ENCODE measurements at places on chromosomes 2 and 18.

DNA sequence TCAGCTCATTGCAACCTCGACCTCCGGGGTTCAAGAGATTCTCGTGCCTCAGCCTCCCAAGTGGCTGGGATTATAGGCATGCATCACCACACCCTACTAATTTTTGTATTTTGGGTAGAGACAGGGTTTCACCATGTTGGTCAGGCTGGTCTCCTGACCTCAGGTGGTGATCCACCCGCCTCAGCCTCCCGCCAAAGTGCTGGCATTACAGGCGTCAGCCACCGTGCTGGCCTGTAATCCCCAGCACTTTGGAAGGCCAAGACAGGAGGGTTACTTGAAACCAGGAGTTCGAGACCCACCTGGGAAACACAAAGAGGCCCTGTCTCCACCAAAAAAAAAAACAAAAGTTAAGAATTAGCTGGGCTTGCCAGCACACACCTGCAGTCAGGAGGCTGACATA lies 18.5 kb downstream of the USP34 start:
- no peak for DNase-seq

DNA sequence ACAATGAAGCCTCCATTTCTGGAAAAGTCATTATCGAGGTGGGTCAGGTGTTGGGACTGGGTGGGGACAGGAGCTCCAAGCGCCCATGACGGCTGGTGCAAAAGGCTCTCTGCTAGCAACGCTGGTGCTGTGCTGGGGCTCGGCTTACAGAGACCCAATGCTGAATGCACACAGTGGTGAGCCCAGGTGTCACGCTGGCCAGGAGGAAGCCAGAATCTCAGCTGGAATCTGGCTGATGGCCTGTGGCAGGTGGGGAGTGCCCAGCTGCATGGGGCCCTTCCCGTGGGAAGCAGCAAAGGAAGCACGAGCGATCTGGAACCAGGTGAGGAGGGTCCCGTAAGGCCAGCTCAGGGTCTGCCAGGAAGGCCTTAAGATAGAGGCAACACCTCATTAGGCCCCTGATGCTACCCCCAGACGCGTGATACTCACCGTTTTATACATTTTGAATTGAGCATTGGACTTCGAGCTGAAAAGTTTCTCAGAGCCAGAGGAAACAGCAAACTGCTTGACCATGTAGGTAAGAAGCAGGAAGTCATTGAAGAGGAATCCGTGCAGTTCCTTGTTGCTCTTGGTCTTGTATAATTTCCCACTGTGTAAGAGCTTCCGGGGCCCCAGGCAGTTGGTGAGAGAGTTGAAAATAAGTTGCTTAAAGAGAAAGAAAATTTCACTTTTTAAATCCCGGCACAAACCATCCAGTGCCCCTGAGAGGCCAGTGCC lies 34.7 kb downstream of the FAM228A start:
- no peak for DNase-seq

- DNase-seq: no peak
Measured at GRCh38 chr2:237662671-237663093, 35.3 kb downstream of the LRRFIP1 start.

GRCh38 chr2:240563951-240564560 lies 3.9 kb downstream of the DUSP28 start:
- peak; percentile 56 for DNase-seq

- DNase-seq: no peak
Measured at GRCh38 chr2:199663157-199663556, 187.8 kb downstream of the FTCDNL1 start.

DNA sequence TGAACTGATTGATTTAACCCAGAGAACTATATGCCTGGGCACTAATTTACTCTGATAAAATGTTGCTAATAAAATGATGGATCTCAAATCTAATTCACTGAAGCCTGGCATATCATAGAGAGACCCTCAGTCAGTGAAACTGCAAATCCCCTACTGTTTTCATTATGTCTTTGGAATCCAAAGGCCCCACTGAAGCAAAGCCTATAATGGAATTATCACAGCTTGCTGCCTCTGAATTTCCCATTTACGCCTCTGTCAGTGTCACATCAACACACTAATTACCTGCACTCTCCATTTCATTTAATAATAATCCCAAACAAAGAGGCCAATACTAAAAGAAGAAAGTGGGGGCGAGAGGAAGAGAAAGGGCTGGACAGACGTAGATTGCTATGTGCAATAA lies 470.9 kb downstream of the MBD2 start:
- DNase-seq: no peak

GRCh38 chr2:47062681-47063537 lies 92.2 kb downstream of the STPG4 start:
- no peak for DNase-seq

DNA sequence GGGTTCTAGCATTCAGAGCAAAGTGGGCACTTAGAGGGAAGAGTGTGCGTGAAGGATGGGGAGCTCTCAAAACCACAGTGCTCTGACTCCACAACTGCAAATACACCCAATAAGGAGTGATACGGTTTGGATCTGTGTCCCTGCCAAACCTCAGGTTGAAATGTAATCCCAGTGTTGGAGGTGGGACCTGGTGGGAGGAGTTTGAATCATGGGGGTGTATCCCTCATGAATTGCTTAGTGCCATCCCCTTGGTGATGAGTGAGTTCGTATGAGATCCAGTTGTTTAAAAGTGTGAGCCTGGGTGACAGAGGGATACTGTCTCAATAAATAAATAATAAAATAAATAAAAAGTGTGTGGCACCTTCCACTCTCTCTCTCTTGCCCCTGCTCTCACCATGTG lies 50.3 kb upstream of the CCDC85A start:
- no peak for DNase-seq

- no peak for DNase-seq
Measured at GRCh38 chr2:222239091-222239490, 59.7 kb downstream of the PAX3 start.

DNA sequence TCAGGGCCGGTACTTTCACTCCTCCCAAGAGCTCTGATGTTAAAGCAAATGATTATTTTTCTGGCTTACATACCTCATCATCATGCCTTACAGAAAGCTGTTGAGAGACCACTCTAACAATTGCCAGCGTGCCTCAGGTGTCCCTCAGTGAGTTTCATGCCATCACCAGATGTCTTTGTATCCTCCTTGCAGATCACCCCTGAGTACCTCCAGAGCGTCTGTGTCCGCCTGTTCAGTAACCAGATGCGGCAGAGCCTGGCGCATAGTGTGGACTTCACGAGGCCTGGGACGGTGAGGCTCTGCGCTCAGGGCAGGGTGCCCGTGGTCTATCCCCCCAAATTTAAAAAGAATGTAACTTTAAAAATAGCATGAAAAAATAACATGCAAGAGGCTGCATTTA lies 41.3 kb downstream of the ARMC9 start:
- DNase-seq: no peak

DNA sequence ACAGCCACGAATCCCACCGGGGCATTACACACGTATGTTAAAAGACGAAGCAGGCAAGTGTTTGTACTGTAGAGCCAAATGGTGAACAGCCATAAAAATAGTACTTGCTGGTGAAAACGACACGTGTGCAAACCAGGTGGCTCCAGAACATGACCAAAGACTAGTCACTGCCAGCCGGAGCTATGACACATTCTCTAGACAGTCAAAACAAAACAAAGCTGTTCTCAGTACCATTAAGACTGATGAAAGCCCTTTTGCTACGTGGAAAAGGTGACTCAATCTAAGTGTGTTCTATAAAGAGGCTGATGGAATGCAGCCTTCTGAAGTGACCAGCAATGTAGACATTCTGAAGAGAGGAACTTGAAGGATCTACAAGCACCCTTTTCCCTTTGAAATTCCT lies 367.7 kb upstream of the NETO1 start:
- DNase-seq: no peak

- no peak for DNase-seq
Measured at GRCh38 chr2:6866275-6866671, 566 bp upstream of the CMPK2 start.

- DNase-seq: no peak
Measured at GRCh38 chr2:10880586-10881321, 31.0 kb upstream of the KCNF1 start.

DNA sequence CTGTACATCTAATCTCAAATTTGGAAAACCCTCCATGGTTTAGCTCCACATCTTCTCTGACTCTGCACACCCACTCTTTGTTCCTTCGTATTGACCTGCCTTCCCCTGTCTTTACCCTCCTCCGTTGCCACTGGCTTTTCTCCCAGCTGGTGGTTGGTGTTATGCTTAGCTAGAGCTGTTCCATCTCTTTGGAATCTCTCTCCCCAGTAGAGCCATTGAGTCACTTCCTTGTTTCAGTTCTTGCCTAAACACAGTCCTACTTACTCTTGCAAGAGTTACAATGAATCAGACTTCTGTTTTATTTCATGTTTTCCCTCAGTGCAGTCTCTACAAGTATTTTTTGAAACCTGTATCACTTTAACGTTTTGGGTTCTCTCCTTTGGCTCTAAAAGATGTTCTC lies 263.9 kb downstream of the LTBP1 start:
- DNase-seq: no peak

- DNase-seq: no peak
Measured at GRCh38 chr2:179619947-179620467, 241.4 kb downstream of the ZNF385B start.

DNA sequence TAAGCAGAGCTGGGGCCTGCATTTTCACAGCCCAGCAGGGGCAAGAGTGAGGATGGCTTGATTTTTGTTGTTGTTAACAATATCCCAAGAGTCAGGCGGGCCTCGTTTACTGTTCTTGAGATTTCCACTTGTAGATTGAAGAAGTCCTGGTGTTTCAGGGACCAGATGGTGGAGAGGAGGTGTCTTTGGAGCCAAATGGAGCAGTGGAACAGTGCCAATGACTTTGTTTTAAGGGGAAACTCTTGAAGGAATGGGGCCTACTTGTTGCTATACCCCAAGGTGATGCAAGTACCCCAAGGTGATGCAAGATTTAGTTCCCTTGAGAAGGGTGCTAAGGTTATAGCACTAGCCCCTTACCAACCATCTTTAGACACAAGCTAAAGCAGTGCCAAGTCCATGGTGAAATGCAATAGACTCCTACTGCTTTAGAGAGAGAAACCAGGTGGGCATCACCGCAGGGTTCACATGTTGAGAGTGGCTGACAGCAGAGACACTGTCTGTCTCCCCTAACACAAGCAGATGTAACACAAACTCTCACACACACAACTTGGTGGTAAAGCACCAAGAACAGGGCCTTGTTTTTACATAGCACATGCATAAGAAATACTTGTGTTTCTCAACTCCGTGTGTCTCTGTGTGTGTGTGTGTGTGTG lies 44.0 kb downstream of the HK2 start:
- DNase-seq: no peak

DNA sequence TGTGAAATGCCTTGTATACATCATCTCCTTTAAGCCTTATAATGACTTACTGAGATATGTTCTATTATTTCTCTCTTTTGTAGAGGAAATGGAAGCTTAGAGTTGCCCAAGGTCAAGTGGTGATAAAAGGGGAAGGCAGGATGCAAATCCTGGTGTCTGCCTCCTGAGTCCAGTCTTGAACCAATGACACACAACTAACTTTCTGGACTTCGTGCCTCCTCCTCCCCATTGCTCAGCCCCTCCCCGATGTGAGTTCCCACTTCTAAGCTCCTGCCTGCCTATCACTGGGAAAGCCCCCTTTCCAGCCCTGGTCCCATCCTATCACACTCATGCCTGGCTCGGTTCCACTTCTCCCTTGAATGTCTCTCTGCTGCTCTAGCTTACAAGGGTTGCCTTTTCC lies 6.9 kb upstream of the CTIF start:
- DNase-seq: peak; percentile 35

DNA sequence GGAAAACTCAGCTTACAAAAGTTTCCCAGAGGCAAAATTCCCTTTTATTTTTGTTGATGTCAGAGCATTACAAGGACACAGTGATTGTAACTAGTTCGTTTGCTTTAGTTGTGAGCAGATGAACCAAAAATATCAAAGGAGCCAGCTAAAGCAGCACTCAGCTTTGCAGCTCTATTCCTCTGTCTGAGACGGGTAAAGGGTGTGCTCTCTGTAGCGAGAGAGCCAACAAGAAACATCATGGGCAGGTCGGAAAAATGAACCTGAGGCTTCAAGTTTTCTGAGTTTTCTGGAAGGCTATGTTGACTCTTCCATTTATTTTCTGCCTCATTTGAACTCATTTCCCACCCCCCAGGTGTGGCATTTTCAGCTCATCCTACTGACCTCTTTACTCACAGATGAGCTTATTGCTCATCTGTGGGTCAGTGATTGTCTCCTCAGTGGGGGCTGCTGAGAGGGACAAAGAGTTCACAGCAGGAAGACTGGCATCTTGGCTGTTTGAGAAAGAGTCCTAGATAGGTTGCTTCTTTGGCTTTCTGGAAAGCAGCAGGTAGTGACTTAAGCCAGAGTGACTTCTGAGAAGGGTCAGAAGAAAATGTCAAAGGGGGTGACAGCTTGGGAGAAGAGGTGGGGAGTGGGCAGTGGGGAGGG lies 66.6 kb upstream of the EPC2 start:
- DNase-seq: no peak

DNA sequence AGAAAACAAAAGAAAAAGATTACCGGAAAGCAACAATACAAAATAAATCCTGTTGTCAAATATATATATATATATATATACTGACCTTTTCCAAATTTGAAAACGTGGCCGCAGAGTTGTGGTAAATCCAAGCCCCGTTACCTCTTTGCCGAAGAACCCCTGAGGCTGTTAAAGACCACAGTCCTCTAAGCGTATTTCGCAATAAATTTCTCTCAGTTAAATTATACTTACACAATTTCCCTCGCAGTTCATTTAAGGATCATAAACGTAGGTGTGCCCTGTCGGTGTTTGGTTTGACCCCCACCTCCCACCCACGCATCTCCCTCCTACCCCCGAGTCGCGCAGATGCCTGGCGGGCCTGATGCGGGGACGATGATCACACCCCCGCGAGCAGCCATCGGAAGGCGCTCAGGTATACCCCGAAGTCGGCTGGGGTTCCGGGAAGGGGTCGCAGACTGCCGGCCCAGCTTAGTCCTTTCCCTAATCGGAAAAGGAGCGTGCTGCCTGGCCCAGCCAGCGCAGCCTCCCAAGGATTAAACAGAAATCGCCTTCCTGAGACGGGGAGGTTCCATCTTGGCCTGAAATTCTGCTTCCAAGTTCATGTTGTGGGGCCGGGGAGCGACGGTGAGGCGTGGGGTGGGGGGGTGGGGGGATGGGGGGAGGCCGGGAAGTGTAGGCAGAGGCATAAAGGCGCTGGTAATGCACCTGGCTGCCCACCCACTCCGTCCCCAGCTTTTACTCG lies 2.9 kb upstream of the MEIS1 start:
- DNase-seq: no peak

- DNase-seq: peak; percentile 66
Measured at GRCh38 chr2:176128982-176129796, at the start of gene HOXD8. Gene HOXD8 (plus strand): TSS chr2:176129705. CDS start chr2:176130367, 662 bp downstream.

- peak; percentile 9 for DNase-seq
Measured at GRCh38 chr2:128420776-128421175, 102.1 kb upstream of the HS6ST1 start.
